ENCODE measurements at places on chromosomes 3 and 15.

DNA sequence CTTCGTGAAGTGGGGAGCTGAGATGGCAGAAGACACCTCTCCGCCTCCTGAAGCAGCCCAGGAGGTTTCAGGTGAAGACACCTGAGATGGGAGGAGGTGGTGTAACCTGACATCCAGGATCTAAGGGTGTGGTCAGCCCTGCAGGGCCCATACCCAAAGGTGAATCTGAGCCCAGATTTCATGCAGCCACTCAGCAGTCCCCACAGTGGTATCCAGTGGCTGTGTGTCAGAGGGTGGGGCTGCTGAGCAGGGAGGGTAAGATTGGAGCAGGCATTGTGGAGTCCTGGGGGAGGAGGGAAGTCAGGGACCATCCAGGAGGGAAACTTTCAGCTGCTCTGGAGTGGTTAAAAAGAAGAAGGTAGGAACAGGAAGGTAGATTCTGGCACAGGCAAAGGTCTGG lies 46.0 kb upstream of the SMAD6 start:
- H3K36me3 ChIP-seq = no peaks in the 10 kb centered on the region
- peaks cover 15% of the 10 kb centered on the region for H3K4me1 ChIP-seq
- no peak for DNase-seq
- no peak overlapping the region for H3K27ac ChIP-seq
- peaks cover 6% of the 10 kb centered on the region for H3K27me3 ChIP-seq
- H3K4me3 ChIP-seq = no peak overlapping the region

DNA sequence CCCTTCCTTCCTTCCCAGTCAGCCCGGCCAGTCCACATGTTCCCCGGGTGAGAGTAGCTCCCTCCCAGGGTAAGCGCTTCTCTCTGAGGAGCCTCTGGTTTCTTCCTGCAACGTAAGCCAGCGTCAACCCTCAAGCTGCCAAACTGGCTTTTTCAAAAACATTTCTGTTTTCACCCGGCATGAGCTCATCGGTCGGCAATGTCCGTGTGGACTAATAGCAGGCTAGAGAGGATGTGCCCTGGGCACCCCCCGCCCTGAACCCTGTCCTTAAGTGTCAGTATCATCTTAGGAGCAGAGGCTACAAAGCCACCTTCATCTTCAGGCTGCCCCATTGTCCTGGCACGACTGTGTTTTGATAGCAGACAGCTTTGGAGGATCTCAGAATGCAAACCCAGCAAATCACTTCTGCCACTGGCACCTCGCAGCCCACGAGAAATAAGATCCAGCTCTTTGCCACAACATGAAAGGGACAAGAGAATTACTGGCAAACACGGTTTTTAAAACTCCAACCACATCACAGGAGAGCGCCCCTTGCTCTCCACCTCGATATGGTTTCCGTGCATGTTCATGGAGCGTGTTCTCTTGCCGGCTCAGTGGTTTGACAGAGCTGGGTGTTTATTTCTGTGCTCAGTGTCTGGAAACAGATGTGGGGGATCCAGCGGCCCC lies 9.9 kb downstream of the ALDH1A3 start:
- peaks cover 71% of the 10 kb centered on the region for H3K27me3 ChIP-seq
- H3K4me3 ChIP-seq = no peak overlapping the region
- peaks cover 3% of the 10 kb centered on the region for H3K4me1 ChIP-seq
- H3K27ac ChIP-seq = no peak overlapping the region
- no peaks in the 10 kb centered on the region for H3K36me3 ChIP-seq

- H3K27ac ChIP-seq = no peak overlapping the region
- H3K4me3 ChIP-seq = no peak overlapping the region
- H3K4me1 ChIP-seq = no peaks in the 10 kb centered on the region
- no peaks in the 10 kb centered on the region for H3K27me3 ChIP-seq
- H3K36me3 ChIP-seq = no peaks in the 10 kb centered on the region
These were observed 7.6 kb upstream of the ACOX2 start for GRCh38 chr3:58544541-58544940.

DNA sequence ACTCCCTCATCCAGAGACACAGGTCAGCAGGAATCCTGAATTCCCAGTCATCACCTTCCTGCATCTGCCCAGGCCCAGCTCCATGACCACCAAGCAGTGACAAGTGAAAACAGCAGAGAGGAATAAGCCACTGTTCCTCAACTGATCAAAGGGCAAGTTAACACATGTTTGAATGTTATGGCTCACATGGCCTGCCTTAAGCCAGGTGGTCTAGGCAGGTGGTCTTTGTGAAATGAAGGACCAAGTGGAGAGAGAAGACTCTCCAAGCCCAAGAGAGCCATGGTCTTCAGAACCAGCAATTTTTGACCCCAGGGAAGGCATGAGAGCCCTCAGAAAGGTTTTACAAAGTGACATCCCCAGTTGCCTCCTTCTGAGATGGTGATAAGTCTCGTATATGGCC lies 161.8 kb downstream of the EPHB1 start:
- H3K4me3 ChIP-seq = no peak overlapping the region
- no peaks in the 10 kb centered on the region for H3K36me3 ChIP-seq
- no peaks in the 10 kb centered on the region for H3K27me3 ChIP-seq
- no peak overlapping the region for H3K27ac ChIP-seq
- H3K4me1 ChIP-seq = no peaks in the 10 kb centered on the region

DNA sequence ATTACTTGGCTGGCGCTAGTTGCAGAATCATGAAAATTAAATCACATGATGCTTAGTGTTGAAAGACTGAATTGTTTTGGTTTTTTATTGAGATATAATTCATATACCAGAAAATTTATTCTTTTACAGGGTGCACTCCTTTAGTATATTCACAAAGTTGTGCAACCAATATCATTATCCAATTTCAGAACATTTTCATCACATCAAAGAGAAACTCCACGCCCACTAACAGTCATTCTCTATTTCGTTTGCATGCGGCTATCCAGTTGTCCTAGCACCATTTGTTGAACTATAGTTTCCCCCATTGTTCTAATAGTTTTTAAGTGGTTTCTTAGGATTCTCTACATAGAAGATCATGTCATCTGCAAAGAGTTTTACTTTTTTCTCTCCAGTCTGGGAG lies 3.7 kb downstream of the EHD4 start:
- H3K27ac ChIP-seq = no peak overlapping the region
- H3K4me1 ChIP-seq = peaks cover 15% of the 10 kb centered on the region
- DNase-seq = no peak
- no peak overlapping the region for H3K4me3 ChIP-seq
- peaks cover 18% of the 10 kb centered on the region for H3K27me3 ChIP-seq
- no peaks in the 10 kb centered on the region for H3K36me3 ChIP-seq

Data from thymus (tissue), 14 donors.